Body of pancreas (tissue), 4 donors: ENCODE measurements at places on chromosomes 7 and 10. TPM values are rescaled to one million over a fixed set of nuclear protein-coding genes. Genes with fewer than 3 reads are reported as not detected.

DNA sequence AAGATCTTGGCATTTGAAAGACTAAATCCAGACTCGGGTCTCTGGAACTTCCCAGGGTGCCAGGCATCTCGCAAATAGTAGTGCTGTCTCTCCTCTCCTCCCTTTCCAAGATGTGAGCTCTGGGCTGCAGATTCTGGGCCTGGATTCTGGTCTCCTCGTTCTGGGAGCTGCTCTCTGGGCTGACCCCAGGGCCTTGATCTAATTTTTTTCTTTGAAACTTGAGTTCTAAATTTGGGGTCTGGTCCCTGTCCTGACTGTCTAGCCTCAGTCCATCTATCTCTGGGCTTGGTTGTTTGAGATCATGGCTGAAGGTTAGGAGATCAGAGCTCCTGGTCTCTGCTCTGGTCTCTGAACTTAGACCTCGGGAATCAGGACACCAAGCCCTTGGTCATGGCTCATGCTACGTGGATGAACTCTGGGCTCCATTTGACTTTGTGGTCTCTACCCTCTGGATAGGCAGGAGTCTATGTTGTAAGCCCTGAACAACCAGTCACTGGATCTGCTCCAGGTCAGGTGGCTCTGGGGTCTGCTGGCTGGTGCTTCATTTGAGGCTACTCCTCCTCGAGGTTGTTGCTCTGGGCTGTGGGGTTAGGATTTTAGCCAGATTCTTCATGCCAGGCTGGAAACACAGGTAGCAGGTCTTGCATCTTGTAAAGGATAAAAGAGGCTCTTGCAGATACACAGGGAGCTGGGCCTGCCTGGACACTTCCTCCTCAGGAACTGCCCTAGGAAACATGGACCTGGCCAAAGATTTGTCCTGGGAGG is 8.0 kb upstream of the MBL2 start:
- H3K4me3 ChIP-seq, result no peak overlapping the region

- H3K4me1 ChIP-seq, result peaks cover 9% of the 10 kb centered on the region
- no peaks in the 10 kb centered on the region for H3K36me3 ChIP-seq
- H3K4me3 ChIP-seq, result no peak overlapping the region
- DNase-seq, result no peak
- H3K27ac ChIP-seq, result no peak overlapping the region
Measured at GRCh38 chr7:133349101-133349500, 96.2 kb downstream of the EXOC4 start.

- H3K27ac ChIP-seq, result no peak overlapping the region
- no peaks in the 10 kb centered on the region for H3K27me3 ChIP-seq
- H3K4me1 ChIP-seq, result peaks cover 24% of the 10 kb centered on the region
- no peak for DNase-seq
- H3K36me3 ChIP-seq, result no peaks in the 10 kb centered on the region
Measured at GRCh38 chr10:74024600-74024999, 26.7 kb downstream of the VCL start.

DNA sequence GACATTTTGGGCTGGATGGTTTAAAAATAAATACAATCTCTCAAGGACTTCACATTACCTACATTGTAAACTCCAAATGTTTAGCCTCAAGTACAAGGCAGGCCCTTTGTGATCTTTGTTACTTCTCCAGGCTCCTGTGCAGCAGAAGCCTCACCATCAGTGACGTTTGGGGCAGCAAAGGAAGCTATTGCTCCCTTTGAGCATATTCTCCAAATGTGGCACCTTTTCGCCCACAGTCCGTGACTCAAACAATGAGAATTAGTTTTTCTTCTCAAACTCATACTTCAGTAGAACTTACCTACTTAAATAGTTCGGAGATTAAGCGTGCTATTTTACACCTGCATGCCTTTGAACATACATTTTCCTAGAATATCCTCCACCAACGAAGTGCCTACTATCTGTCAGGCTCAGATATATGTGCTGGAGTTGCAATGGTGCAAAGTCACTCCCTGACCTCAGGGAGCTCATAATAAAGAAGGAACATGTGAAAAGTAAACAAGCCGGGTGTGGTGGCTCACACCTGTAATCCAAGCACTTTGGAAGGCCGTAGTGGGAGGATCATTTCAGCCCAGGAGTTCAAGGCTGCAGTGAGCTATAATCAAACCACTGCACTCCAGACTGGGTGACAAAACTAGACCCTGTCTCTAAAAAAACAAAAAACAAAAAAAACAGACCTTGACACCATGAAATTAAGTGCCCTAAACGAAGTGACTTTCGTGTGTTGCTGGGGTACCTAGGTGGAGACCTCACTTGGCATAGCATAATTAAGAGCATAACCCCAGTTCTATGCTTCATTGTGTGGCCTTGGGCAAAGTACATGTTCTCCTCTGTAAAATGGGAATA is 1.2 kb upstream of the ABCF2 start:
- no peak for DNase-seq
- H3K36me3 ChIP-seq, result no peaks in the 10 kb centered on the region
- no peak overlapping the region for H3K27ac ChIP-seq

Gene NKX2-3
- total RNA-seq, result not detected

Gene NODAL
- total RNA-seq, result not detected
